Left renal cortex interstitium (tissue), 4 donors: ENCODE measurements at places on chromosomes 11 and 22.

DNA sequence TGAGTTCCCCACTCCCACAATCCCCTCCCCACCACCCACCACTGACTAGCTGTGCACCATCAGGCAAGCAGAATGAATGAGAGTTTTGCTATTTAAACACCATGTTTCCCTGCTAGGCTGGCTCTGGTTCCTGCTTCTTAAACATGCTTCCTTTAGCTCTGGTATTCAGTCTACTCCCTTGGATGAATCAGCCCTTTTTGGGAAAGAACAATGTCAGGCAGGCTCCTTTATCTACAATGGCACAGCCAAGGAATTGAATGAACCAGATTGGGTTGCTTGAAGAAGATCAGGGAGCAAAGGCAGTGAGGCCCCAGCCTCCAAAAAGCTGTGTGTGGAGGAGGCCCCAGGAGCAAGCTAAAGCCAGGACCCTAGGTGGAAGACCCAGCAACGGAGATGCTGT lies 92.9 kb upstream of the ISX start:
- DNase-seq: no peak

- DNase-seq: no peak
Measured at GRCh38 chr11:119378851-119379465, 2.5 kb downstream of the USP2 start.

DNA sequence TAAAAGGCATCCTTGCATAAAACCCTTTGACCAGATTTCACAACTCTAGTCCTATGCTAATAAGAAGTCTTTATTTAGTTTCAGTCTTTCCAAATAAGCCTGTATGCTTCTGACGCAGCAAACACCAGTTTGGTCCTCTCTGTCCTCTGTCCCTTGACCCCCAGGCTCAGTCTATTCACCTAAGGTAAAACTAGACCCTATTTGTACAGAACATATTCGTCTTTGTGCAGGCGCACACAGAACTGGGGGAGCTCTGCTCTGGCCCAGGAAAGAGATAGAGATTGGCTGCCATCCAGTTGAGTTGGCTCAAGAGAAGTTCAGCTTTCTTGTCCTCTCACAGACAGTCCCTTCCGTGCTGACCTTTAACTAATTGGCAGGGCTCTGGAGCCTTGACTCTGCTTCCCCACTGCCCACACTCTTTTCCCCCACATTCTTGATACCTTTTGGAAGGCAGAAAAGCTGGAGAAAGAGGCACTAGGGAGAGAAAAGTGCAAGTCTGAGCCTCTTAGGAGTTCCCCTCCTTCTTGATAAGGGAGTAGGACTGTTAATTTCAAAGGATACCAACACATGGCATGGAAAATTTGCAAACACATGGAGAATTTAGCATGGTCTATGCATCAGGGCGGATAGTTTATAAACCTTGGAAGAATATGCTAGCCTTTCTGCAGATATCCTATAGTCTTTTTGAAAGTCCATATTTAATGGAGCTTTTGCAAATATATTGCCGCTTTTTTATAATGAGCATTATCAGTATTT lies 21.2 kb upstream of the PSMA1 start:
- DNase-seq: no peak

- no peak for DNase-seq
Measured at GRCh38 chr11:23413057-23413456, 552.8 kb upstream of the CCDC179 start.

- DNase-seq: no peak
Measured at GRCh38 chr11:112519751-112520150, 259.1 kb upstream of the PLET1 start.

- DNase-seq: no peak
Measured at GRCh38 chr11:61954851-61955421, 4.8 kb downstream of the BEST1 start.

DNA sequence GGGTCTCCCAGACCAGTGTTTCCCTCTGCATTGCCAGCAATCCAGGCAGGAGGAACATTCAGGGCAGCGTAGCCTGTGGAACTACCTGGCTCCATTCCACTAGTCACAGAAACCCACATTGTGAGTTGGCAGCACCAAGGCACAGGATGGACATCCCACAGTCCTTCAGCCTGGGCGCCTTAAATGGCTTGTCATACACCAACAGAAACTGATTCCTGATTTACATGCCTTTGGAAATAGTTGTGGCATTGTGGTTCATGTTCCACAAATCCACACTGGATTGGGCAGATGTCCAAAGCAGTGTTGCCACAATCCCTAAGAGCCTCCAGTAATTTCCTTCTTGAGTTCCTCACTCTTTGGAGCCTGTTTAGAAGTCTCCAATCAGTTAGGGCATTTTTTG lies 225.6 kb downstream of the BLID start:
- DNase-seq: no peak

GRCh38 chr11:96206955-96207354 lies 136.0 kb downstream of the MAML2 start:
- no peak for DNase-seq
